Kidney (tissue), 22 donors: ENCODE measurements at places on chromosomes 1 and 21. TPM values are rescaled to one million over a fixed set of nuclear protein-coding genes. Genes with fewer than 3 reads are reported as not detected.
A peak's percentile ranks its signal among the peaks of the same experiment; 100 is the strongest.

DNA sequence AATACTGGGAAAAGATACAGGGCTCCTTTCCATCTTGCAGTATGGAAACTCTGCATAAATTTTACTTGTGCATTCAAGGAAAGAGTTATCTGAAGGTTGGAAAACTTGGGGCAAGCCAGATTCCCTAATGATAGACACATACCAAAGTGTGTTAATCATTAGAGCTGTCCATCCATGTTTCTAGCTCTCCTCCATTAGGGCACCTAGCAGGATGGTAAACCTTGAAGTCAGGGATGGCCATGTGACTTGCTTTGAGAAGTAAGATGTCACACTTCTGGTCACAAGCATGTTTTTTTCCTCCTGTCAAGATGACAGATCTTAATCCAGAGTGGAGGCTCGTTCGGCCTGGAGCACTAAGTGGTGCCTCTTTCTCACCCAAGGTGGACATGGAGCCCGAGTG lies 241.9 kb upstream of the RUNX1 start:
- no peak for DNase-seq
- H3K4me1 ChIP-seq = no peaks in the 10 kb centered on the region
- no peak overlapping the region for H3K4me3 ChIP-seq
- no peaks in the 10 kb centered on the region for H3K27me3 ChIP-seq
- no peak overlapping the region for H3K27ac ChIP-seq
- H3K36me3 ChIP-seq = no peaks in the 10 kb centered on the region

DNA sequence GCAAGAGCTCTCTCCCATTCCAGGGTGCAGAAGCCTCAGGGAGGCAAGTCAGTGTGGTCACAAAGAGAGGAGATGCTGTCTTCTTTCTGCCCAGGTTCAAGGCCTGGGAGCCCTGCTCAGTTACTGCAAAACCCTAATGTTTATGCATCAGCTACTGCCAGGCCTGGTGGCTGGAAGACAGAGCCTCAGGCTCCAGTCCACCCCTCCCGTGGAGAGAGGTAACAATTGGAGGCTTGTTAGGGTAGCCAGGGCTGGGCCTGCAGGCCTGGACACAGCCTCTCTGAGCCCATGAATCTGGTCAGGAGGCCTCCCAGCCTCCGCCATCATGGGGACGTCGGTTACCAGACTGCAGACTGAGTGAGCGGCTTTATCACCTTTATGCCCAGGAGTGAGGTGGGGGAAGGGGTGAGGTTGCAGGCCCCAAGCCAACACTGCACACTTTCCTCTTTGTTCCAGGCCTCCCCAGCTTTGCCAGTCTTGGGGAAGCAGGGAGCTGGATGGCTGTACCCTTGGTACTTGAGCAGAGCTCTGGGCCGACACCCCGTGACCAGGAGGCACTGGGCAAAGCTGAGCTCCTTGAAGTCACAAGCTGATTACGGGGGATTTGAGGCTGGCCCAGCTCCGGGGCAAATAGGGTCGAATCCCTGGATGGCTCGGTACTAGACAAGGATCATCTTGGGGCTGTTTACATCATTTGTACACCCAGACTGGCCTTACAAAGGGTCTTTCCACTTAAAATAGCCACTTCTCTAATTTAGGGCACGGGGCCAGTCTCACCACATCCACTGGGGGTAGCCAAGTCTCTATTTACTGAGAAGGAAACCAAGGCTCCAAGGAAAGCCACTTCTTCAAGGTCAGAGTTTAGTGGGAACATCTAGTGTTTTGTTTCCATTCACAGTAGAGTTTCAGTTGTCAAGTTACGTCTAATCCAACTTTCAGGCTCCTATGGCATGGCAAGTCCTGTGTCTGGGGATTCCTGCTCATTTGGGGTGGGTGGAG lies 5.2 kb downstream of the SLC2A1 start:
- no peaks in the 10 kb centered on the region for H3K27me3 ChIP-seq
- H3K36me3 ChIP-seq = no peaks in the 10 kb centered on the region
- H3K4me3 ChIP-seq = no peak overlapping the region
- peaks cover 14% of the 10 kb centered on the region for H3K4me1 ChIP-seq
- DNase-seq = no peak

DNA sequence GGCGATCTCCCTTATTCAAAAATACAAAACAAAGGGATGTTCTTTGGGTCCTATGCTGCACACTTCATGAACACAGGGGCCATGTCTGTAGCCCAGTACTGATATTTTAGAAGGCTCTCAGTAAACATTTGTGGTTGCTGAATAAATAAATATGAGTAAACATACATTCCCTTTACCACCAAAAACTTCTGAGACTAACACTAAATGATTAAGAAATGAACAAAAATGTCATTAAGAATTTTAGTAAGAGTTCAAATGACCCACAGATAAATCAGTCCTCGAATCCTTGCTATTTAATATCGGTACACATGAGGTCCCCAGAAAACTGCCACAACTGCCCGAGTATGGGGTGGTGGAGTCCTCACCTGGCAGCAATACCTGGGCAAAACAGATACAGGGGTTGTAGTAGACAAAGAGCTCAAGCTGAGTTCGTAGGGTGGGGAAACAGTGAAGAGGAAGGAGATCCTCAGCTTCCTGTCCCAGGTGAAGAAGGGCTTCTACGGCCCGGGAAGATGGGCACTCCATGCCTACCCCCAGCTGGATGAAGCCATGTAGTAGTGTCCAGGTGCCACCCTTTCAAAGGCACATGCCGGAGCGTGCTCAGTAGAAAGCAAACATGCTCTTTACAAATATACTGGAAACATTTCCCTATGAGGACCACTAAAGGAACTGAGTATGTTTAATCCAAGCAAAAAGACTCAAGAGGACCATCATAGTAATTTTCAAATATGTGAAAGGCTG lies 72.6 kb upstream of the ARHGAP29 start:
- no peaks in the 10 kb centered on the region for H3K27me3 ChIP-seq
- no peaks in the 10 kb centered on the region for H3K36me3 ChIP-seq
- H3K4me3 ChIP-seq = no peak overlapping the region
- DNase-seq = no peak
- peaks cover 4% of the 10 kb centered on the region for H3K4me1 ChIP-seq
- H3K27ac ChIP-seq = no peak overlapping the region

DNA sequence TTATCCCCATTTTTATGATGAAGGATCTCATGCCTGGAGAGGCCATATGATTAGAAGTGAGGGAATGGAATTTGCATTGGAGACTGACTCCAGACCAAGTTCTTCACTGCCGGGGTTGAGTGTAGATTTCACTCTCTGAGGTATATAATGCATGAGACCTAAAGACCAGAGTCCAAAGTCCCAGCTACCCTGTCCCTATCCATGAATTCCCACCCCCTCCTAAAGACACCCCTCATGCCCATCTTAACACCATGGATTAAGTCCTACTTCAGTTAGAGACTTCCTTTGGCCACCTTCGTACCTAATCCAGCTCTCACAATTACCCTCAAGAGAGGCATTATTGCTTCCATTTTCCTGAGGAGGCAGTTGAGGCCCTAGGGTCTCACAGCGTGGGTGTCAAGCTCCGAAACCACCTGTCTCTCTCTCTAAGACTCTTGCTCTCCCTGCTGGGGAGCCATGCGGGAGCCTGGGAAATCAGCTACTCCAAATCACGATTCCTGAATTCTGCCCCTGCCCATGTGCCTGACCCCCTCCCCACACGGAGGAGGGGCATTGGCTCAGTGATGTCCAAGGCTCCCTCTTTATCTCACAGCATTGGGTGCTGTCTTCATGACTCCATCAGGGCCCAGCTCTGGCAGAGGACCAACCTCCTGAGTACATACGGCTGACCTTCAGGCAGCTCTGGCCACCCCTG lies 11.7 kb upstream of the FOXO6 start:
- H3K4me3 ChIP-seq = no peak overlapping the region
- no peaks in the 10 kb centered on the region for H3K27me3 ChIP-seq
- no peak overlapping the region for H3K27ac ChIP-seq
- no peaks in the 10 kb centered on the region for H3K4me1 ChIP-seq
- no peaks in the 10 kb centered on the region for H3K36me3 ChIP-seq

GRCh38 chr1:186155594-186155993 lies 219.5 kb downstream of the TPR start:
- no peak overlapping the region for H3K4me3 ChIP-seq
- DNase-seq = no peak
- H3K27ac ChIP-seq = no peak overlapping the region
- no peaks in the 10 kb centered on the region for H3K27me3 ChIP-seq

GRCh38 chr1:26474818-26475217 lies 2.6 kb downstream of the HMGN2 start:
- DNase-seq = no peak
- no peak overlapping the region for H3K27ac ChIP-seq
- no peaks in the 10 kb centered on the region for H3K27me3 ChIP-seq
- H3K36me3 ChIP-seq = peaks cover 12% of the 10 kb centered on the region

GRCh38 chr1:119250299-119250698 lies 109.8 kb upstream of the WARS2 start:
- DNase-seq = no peak
- no peak overlapping the region for H3K27ac ChIP-seq
- H3K4me3 ChIP-seq = no peak overlapping the region
- H3K27me3 ChIP-seq = no peaks in the 10 kb centered on the region

DNA sequence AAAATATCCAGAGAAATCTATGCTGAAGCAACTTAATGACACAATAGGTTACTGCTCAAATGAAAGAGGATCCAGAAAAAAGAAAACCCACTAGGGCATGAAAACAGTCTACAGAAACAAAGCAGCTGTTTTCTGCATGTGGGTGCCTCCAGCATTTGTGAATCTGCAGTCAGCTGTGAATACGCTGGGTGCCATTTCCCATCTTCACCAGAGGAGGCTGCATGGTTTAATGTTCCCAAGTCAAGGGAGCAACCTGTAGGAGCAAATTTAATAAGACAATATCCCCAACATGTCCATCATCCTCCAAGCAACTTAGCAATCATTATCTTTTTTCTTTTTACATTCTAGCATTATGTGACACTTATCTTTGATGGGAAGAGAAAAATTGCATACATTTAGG lies 396.6 kb downstream of the BRINP2 start:
- no peaks in the 10 kb centered on the region for H3K36me3 ChIP-seq
- no peak overlapping the region for H3K4me3 ChIP-seq
- H3K27me3 ChIP-seq = no peaks in the 10 kb centered on the region
- no peak overlapping the region for H3K27ac ChIP-seq

ARHGEF16 gene
- 39.3 TPM for total RNA-seq

- H3K4me3 ChIP-seq = no peak overlapping the region
- H3K36me3 ChIP-seq = peaks cover 3% of the 10 kb centered on the region
- H3K27me3 ChIP-seq = no peaks in the 10 kb centered on the region
- DNase-seq = no peak
Observed at GRCh38 chr1:90936061-90936460, 85.8 kb downstream of the ZNF644 start.

LIN28A gene
- not detected for total RNA-seq

IL22RA1 gene
- total RNA-seq = 1.4 TPM

CYP2J2 gene
- 1.0 TPM for total RNA-seq

PCP4 gene
- 26.9 TPM for total RNA-seq

DNA sequence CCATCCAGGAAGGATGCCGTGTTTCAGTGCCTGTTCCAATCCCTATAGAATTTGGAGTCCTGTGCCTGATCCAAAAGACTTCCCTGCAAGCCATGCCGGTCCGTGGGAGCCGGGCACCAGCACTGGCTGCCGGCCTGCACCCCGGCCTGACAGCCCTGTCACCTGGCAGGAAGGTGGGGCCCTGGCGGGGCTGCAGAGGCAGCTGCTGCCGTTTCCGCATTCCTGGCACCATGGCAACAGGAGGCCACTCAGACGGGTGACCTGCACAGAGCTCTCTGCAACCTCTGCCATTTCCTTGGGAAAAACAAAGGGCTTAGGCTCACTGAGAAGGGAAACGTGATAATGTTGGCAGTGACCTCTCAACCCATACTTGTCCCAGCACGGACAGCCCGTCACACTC lies 63.2 kb upstream of the TMEM51 start:
- H3K27me3 ChIP-seq = no peaks in the 10 kb centered on the region
- H3K4me3 ChIP-seq = no peak overlapping the region
- H3K4me1 ChIP-seq = peaks cover 17% of the 10 kb centered on the region
- no peaks in the 10 kb centered on the region for H3K36me3 ChIP-seq
- peak; percentile 94 for DNase-seq

DNA sequence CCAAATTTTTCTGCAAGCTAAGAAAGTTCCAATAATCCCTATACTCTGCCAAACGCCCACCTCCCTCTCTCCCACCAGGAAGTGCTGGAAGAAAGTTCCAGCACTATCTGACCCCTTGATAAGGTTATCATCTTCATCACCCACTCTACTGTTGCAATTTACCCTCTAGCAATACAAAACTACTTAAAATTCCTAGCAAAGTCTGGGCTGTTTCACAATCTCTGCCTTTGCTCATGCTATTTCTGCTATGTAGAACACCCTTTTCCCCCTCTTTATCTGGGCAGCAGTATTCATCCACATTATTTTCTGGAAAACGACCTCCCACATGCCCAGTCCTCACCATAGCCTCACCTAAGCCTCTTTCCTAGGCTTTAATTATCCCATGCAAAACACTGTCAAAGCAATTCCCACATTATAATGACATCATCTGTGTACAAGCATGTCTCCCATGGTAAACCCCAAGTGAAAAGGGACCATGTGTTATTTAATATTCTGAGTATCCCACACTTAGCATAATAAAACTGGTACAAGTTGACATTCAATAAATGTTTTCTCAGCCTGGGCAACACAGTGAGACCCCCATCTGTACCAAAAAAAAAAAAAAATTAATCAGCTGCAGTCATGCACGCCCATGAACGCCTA lies 12.0 kb downstream of the F11R start:
- DNase-seq = peak; percentile 37
- H3K4me1 ChIP-seq = peaks cover 21% of the 10 kb centered on the region
- H3K27me3 ChIP-seq = no peaks in the 10 kb centered on the region
- no peaks in the 10 kb centered on the region for H3K36me3 ChIP-seq

OR2L3 gene
- not detected for total RNA-seq

- H3K27ac ChIP-seq = peak overlapping the region; percentile 87
- peaks cover 4% of the 10 kb centered on the region for H3K27me3 ChIP-seq
- H3K4me1 ChIP-seq = no peaks in the 10 kb centered on the region
- H3K4me3 ChIP-seq = peak overlapping the region; percentile 52
Observed at GRCh38 chr1:182614796-182615454, 10.7 kb upstream of the RGS16 start.

DNA sequence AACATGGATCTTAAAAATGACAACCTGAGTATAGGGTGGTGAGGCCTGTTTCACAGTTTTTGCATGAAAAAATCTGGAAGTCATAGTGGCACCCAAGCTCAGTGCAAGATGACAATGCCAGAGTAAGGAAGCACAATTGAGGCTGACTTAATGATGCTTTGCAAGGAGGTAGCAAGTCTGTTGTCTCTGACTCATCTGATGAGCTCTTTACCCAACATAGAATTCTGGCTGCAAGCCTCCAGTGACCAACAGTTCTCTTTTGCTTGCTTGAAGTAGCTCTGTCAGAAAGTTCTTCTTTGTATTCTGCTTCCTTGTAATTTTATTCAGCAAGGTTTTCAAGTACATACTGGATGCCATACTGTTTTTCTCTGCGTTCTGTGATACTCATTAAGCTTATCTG lies 117.1 kb downstream of the FOXD2 start:
- no peak for DNase-seq
- no peak overlapping the region for H3K4me3 ChIP-seq
- H3K27me3 ChIP-seq = no peaks in the 10 kb centered on the region
- peaks cover 13% of the 10 kb centered on the region for H3K4me1 ChIP-seq
- no peak overlapping the region for H3K27ac ChIP-seq
- no peaks in the 10 kb centered on the region for H3K36me3 ChIP-seq

GRCh38 chr1:115402753-115403184 lies 64.7 kb upstream of the NGF start:
- H3K36me3 ChIP-seq = no peaks in the 10 kb centered on the region
- H3K4me3 ChIP-seq = no peak overlapping the region
- H3K27me3 ChIP-seq = no peaks in the 10 kb centered on the region
- no peaks in the 10 kb centered on the region for H3K4me1 ChIP-seq
- no peak for DNase-seq
- no peak overlapping the region for H3K27ac ChIP-seq

GRCh38 chr21:42459082-42459460 lies 37.0 kb downstream of the RSPH1 start:
- peaks cover 19% of the 10 kb centered on the region for H3K4me1 ChIP-seq
- no peaks in the 10 kb centered on the region for H3K36me3 ChIP-seq
- H3K4me3 ChIP-seq = no peak overlapping the region
- no peak overlapping the region for H3K27ac ChIP-seq
